ENCODE measurements at places on chromosomes 5 and 9. TPM values are rescaled to one million over a fixed set of nuclear protein-coding genes. Genes with fewer than 3 reads are reported as not detected.
A peak's percentile ranks its signal among the peaks of the same experiment; 100 is the strongest.

- DNase-seq = no peak
These were observed 461.4 kb downstream of the ZNF608 start for GRCh38 chr5:124285071-124285470.

- no peak for DNase-seq
These were observed 280.2 kb upstream of the CLINT1 start for GRCh38 chr5:158139161-158139560.

DNA sequence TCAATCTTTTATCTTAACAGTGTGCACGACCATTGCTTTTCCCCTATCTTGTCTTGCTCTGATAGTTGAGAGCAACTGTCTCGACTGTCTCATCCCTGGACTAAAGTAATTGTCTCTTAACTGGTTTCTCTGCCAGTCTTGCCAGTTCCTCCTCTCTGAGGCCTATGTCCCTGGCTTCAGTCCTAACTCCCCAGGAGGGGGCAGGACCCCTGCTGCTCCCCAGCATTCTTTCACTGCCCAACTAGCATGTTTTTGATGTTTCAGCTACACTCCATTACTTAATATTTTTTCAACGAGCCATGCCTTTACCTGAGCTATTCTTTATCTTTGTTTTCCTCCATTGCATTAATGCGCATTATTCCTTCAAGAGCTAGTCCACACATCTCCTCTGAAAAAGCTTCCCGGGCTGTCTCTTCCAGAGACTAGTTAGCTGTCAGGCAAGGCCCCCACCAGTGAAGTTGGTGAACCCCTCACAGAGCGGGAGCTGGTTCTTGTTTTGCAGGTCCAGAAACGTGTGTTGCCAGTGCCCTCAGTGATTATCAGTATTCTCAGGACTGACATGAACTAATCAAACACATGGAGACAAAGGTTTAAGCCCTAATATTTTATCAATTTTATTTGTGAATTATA is 291.7 kb upstream of the KCNN2 start:
- DNase-seq = no peak

GRCh38 chr9:112764837-112765236 is 14.3 kb downstream of the SNX30 start:
- DNase-seq = no peak

DNA sequence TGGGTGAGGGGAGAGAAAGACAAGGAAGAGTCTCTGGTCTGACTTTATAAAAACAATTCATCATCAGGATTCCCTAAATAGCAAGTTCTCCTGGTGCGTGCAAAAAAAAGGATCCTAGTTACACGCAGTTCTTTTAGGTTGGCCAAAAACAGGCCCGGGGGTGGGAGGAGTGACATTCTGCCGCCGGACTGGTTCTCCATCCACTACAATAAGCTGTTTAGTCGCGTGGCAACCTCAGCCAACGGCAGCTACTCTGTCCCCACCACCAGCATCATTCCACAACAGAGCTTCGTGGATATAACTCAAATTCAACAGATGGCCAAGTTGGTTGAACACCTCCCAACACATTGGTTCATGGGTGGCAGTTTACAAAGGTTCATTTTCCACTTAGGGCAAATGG is 2.9 kb upstream of the FAM163B start:
- DNase-seq = no peak

DNA sequence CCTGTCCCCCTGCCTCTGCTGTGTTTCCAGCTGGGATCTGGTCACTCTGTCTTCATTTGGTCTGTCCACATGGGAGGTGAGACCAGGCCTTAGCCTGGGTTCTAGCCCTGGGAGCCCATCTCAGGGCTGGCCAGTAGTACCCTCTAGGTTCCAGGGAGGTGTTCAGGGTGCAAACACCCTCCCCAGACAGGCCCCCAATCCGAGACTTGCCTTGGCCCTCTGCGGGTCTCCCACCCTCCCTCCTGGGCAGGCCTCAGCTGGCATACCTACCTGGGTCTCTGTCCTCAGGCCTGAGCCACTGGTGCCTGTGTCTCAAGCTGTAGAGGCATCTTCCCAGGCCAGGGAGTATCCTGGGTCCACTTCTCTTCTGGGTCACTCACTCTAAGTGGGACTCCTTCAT is 925 bp upstream of the SAPCD2 start:
- no peak for DNase-seq

DNA sequence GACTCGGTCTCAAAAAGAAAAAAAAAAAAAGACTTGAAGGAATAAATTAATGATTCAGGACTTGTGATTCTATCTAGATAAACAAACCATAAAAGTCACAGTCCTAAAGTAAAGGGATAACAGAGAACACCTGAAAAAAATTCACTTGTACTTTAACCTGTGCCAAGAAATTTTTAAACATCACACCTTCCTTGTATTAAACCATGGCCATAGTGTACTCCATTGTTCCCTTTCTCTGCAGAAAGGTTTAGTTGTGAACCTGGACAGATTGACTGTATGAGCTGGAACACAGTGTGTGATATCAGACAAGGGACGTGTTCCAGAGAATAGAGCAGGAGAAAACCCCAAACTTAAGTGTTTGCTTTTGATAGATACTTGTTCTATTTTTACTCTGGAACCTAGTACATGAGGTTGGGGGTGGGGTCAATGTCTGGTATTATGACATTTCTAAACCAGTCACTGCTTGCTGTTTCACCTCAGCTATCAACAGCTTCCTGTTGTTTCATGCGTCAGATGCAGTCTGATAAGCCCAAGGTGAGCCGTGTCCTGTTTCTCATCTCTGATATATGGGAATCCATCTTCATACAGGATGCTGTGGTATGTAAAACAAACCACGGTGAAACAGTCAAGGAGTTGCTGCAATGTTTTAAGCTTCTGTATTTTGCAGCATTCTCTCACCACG is 62.5 kb upstream of the ITGA1 start:
- DNase-seq = peak; percentile 45

DNA sequence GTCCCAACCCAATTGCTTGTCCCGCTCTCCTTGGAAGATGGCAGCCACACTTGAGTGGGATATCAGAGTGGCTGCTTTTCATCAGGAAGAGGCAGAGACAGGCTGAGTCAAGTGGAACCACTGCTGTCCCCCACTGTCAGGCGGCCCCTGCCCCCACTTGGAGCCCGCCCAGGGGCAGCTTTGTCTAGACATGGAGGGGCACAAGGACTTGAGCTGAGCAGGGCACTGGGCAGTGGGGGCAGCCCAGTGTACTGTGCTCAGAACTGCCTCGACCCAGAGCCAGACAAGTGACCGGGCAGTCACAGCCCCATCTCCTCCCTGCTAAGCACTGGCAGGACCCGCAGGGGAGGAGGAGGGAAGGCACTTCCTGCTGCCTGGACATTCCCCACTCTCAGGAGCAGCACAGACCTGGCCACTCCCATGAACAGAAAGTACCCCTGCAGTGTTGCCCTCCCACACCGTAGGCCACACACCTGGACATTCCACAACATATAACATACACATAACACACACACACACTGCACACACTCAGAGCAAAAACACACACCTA is 91.0 kb downstream of the MRPL36 start:
- DNase-seq = no peak

DNA sequence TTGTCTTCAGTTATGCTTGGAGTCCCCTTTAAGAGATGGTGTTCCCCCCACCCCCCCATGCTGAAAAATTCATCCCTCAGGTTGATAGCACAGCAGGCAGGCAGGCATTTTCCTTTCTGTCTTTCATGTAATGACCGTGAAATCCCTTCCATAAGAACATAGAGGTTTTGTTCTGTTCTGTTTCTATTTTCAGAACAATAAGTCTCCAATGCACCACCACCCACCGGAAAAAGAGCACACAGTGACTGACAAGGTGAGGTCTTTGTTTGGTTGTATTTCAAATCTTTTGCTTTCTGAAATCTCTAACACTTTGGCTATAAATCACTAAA is 52.4 kb downstream of the DMRT2 start:
- no peak for DNase-seq

- DNase-seq = peak; percentile 8
These were observed 6.9 kb upstream of the OTP start for GRCh38 chr5:77645158-77645994.

DNA sequence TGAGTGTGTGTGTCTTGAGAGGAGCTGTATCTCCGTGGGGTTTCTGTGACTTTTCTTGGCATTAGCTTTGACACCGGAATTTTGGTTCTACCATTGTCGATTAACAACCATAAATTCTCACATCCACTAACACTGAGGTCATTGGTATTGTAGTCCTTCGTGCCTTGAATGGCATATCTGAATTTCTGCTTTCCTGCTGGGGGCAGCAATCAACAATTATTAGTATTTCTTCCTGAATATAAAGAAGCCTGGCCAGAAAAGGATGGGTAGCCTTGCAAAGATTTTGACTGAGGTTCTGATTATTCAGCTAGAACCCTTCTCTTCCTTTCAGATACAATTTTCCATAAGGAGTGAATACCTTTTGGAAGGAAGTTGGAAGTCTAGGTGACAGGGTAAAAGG is 33.5 kb upstream of the SHOC1 start:
- DNase-seq = no peak

- DNase-seq = no peak
These were observed 734 bp downstream of the PAEP start for GRCh38 chr9:135562235-135562745.

The ANKRD20A1 gene
- total RNA-seq = not detected

The ERCC8 gene
- 13.1 TPM for total RNA-seq

GRCh38 chr5:133421394-133421793 is 190.9 kb downstream of the FSTL4 start:
- peak; percentile 31 for DNase-seq

Measured in A172 (cell line).